Fibroblast of skin of abdomen (primary cell): ENCODE measurements at places on chromosomes 3 and 15.

DNA sequence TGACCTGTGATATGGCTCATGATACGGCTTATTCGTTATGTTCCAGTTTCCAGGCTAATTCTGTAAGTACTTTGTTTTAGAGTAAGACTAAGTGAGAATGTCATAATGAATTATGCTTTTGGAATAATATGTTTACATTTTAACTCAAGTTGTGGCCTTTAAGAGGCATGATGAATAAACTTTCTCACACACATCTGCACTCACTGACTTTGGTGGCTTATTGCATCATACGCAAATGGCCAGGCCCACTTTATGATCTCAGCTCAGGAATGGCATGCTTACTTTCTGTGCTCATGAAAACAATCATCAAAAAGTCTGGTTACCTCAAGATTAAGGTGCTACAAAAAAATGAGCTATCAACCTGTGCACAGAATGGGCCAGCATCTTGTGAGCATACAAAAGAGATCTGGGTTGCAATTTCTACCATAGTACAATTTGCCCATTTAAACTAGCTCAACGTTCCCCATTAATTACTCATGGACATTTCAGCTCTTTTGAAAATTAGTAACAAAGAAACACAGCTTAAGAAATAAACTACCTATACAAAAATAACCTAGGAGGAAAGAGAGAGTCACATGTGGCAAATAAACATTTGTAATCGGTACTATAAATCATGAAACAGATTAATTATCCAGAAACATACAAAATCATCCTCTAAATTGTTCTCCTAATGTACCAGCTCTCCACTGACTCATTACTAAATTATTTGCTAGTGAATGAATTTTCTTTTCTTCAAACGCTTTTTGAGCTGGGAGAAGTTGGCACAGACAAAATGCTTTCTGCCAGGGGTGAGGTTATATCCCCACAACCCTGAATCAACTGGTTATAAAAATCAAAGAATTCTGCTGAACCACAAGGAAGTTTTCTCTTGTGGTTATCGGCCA lies 439.0 kb upstream of the ADAMTS9 start:
- peak; percentile 79 for DNase-seq

DNA sequence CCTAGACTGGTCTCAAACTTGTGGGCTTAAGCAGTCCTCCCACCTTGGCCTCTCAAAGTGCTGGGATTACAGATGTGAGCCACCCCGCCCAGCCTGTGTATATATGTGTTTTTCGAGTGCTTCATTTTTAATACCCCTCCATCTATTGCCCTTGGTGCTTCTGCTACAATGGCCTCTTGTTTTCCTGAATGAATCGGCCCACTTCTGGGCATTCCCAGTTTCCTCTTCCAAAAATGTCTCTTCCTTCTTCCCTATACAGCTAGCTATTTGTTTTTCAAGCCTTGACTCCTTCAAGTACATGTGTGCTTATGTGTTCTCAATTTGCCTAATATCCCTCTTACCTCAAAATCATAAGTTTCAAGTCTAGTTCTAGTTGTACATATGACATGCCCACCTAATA lies 16.7 kb downstream of the DIPK2A start:
- DNase-seq: no peak

GRCh38 chr3:12875857-12876836 lies 34.8 kb upstream of the RPL32 start:
- no peak for DNase-seq

GRCh38 chr3:193974671-193975535 lies 161.0 kb upstream of the HES1 start:
- DNase-seq: no peak

GRCh38 chr15:36907295-36907694 lies 193.1 kb downstream of the MEIS2 start:
- no peak for DNase-seq

- no peak for DNase-seq
These were observed 267.6 kb upstream of the MDFIC2 start for GRCh38 chr3:70580021-70580420.

GRCh38 chr3:134652886-134653630 lies 2.2 kb upstream of the KY start:
- DNase-seq: no peak

GRCh38 chr15:59339252-59339672 lies 33.4 kb downstream of the MYO1E start:
- DNase-seq: peak; percentile 61

DNA sequence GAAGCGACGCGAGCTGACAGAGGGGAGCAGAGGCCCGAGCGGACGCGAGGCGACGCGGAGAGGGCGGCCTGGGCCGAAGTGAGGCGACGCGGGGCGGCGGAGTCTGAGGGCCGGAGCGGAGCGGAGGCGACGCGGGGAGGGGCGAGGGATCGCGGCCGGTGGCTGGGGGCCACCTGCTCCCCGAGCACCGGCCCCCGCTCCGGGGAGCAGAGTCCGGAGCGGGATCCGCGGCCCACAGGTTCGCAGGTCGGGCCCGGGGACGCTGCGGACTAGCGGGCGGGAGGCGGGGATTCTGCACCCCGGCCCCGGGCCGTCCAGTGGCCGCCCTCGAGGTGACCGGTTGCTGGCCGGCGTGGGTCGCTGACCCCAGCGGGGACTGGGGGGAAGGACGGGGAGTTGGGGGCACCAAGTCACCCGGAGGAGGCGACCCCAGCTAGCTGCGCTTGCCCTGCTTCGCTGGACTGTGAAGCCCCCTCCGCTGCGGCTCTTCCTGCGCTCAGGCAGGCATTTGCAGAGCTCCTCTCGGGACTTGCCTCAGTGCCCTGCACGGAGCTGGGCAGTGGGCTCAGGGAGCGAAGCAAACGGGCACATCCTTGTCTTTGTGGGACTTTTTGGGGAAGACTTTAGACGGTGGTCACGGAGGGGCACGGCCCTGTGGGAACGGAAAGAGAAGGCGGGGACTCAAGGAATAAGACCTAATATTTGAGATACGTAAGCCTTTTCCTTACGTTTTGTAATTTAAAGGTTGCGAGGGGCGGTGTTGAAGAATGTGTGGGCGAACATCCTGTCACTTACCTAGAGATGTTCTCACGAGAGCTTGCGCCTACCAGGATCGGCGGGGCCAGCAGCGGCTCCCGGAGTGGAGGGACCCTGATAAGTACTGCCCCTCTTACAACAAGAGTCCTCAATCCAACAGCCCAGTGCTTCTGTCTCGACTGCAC lies 566 bp downstream of the HMCES start:
- DNase-seq: peak; percentile 46

GRCh38 chr15:88656760-88657221 lies 18.0 kb downstream of the ISG20 start:
- no peak for DNase-seq

- peak; percentile 70 for DNase-seq
These were observed 241.5 kb downstream of the CLSTN2 start for GRCh38 chr3:140176526-140176925.

- no peak for DNase-seq
These were observed 185.9 kb downstream of the MEIS2 start for GRCh38 chr15:36914466-36914865.

- no peak for DNase-seq
These were observed 220.1 kb downstream of the TBC1D2B start for GRCh38 chr15:77857419-77857818.

- DNase-seq: no peak
These were observed 107.5 kb downstream of the TIGIT start for GRCh38 chr3:114401346-114401745.

GRCh38 chr3:39809181-39809994 lies at the start of gene MYRIP:
MYRIP (plus strand) TSS chr3:39809609; CDS start chr3:39900817, 91,208 bp downstream.
- peak; percentile 11 for DNase-seq

DNA sequence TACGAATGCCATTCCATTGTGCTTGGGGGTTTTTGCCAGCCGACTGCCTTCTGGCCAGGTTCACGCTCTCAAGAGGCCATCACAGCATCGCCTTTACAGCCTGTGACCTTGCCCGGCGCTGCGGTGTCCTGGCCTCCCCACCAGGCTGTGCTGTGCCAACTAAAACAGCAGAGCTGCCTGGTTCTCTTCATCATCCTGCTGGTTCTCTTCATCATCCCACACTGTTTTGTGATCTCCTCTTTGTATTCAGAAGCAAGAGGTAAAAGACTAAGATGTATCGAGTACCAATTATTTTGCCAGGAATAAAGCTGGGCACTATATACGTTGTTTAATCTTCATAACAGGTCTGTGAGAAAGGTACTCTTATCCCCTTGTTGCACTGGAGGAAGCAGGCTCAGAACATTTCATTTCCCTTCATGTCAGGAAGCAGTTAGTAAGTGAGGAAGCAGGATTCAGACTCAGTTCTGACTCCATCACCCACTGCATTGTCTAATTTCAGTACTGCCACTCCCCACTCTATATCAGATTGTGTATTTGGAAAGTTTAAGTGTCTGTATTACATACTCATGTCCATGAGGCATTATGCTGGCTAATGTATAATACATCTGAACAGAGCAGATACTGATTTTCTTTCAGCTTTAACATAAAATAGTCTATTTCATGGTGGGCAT lies 92.7 kb downstream of the LRRC28 start:
- no peak for DNase-seq

- no peak for DNase-seq
These were observed 210.6 kb upstream of the CHRM5 start for GRCh38 chr15:33757516-33758232.

DNA sequence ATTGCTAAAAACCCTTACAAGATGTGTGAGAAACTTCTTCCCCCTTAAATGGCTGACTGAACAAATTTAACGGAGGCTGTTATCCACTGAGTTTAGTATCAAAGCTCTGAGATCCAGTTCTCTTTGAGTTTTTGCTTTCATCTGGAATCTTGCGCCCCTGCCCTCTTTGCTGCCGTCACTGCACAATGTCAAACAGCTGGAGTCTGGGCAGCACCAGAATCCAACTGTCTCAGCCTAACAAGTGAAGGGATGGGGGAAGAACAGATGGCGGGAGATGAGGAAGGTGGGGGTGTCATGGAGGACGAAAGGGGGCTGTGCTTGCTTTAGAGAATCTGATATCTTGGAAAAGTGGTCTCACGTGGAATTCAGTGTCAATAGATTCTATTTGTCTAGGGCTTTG lies 7.0 kb upstream of the BOC start:
- no peak for DNase-seq

DNA sequence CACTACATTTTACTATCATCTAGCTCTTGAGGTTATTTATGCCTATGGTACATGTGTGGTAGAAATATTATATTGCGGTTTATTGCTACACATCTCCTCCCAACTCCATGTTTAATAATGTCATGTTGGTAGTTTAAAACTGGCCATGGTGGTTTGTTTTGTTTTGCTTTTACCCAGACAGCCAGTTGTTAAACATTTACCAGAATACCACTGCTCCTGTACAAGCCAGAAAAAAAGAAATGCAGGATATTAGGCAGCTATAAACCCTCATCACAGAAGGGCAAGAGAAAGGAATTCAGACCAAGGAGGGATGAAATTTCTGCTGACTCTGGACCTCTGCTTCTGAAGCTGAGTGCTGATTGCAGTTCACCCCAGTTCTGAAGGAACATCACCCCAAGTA lies 451.8 kb upstream of the IL12A start:
- no peak for DNase-seq

- DNase-seq: no peak
These were observed 54.0 kb downstream of the TIPARP start for GRCh38 chr3:156728267-156728985.

DNA sequence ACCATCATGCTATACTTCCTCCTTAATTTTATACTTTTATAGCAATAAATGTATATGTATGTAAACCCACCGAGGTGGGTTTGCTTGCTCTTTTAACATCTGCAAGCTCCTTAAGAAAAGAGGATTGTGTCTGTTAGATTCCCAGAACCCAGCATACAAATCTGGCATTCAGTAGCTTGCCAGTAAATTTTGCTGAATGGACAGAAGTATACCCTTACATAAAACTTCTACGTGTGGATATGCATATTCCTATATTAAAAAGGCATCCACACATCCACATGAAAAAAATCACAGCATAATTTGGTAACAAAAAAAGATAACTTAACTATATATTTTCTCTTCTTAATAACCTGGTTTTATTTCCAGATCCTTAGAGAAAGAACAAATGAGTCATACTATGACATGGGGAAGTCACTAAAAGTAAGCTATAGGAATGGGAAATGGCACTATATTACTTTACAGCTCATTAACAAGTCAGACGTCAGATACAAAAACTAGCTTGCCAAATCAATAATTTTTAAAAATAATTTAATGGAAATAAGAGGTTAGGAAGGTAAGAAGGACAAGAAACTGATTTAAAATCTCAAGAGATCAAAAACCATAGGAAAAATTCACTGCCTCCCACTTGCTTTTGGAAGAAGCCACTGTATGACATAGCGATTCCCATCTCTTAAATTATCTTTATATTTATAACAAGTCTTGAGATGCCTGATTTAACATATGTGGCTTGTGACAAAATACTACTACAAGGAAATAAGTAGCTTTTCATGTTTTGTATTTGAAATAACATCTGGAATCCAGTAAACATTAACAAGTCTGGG lies 68.7 kb downstream of the SUMF1 start:
- no peak for DNase-seq

DNA sequence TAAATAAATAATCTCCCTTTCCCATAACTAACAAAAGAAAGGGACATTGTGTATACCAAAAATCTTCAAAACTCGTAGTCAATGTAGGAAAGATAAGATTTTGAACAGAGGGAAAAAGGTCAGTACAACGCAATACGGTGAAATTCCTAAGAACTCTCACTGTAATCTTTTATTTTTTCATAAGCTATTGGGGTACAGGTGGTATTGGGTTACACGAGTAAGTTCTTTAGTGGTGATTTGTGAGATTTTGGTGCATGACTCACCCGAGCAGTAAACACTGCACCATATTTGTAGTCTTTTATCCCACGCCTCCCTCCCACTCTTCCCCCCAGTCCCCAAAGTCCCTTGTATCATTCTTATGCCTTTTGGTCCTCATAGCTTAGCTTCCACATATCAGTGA lies 718.0 kb downstream of the TBL1XR1 start:
- DNase-seq: no peak

- DNase-seq: peak; percentile 4
These were observed 662 bp downstream of the TMEM108 start for GRCh38 chr3:133038731-133039375.

GRCh38 chr15:94086341-94086740 lies 145.0 kb upstream of the MCTP2 start:
- peak; percentile 79 for DNase-seq
